ENCODE measurements at places on chromosomes 16 and 17. TPM values are rescaled to one million over a fixed set of nuclear protein-coding genes. Genes with fewer than 3 reads are reported as not detected.

Gene PRDM7
- total RNA-seq: not detected

Gene KIAA0753
- 38.9 TPM for total RNA-seq

Gene IGSF6
- total RNA-seq: 1.7 TPM

Gene NAA38
- 61.4 TPM for total RNA-seq

Gene DVL2
- total RNA-seq: 39.9 TPM

Gene KRTAP4-3
- not detected for total RNA-seq

Gene CA5A
- total RNA-seq: not detected

Gene CACNG1
- total RNA-seq: not detected

Data from esophagus muscularis mucosa (tissue), 4 donors.